ENCODE measurements at places on chromosomes 7 and 10. TPM values are rescaled to one million over a fixed set of nuclear protein-coding genes. Genes with fewer than 3 reads are reported as not detected.

GRCh38 chr7:141710301-141710700 is 2.1 kb downstream of the WEE2 start:
- DNase-seq = no peak

GRCh38 chr7:73737491-73738219 is 947 bp downstream of the ABHD11 start:
- DNase-seq = no peak

GRCh38 chr10:131061216-131061615 is 250.3 kb downstream of the TCERG1L start:
- no peak for DNase-seq

- DNase-seq = no peak
Measured at GRCh38 chr7:38699471-38699870, 68.3 kb upstream of the AMPH start.

DNA sequence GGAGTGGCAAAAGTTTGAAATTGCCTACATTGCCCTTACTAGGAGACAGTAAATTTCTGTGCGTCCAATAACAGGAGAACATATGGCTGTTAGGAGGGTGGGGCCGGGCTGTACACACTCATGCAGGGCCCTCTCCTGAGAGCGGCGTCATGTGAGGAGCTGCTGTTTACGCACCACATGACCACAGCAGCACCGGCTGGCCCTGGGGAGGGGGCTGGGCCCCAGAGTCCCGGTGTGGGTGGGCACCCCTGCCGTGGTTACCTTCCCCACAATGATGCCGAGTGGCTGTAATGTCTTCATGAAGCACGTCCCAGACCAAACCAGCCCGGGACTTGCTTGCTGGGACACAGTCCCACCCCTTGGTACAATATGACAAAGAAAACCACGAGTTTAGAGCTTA is 308.7 kb downstream of the DNAJB6 start:
- no peak for DNase-seq

The IL6 gene
- 1.6 TPM for polyA plus RNA-seq

GRCh38 chr10:46298477-46299285 is 11.9 kb downstream of the ANTXRL start:
- no peak for DNase-seq

DNA sequence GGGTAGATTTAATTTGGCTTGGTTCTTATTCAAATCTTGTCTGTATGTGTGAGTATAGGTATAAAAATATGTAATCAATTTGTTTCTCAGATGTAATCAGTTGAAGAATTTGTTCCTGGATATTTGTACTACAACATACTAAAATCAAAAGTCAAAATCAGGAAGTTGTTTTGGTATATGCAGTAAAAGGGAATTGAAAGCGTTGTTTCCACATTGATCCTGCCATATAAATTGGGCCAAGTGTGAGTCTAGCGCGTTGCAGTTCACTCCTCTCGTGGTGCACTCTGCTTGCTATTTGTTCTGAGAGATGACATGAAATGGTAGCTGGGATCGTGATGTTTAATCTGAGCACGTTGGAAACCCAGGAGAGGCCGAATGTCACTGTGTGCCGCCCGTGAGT is 55.9 kb downstream of the SHH start:
- no peak for DNase-seq

DNA sequence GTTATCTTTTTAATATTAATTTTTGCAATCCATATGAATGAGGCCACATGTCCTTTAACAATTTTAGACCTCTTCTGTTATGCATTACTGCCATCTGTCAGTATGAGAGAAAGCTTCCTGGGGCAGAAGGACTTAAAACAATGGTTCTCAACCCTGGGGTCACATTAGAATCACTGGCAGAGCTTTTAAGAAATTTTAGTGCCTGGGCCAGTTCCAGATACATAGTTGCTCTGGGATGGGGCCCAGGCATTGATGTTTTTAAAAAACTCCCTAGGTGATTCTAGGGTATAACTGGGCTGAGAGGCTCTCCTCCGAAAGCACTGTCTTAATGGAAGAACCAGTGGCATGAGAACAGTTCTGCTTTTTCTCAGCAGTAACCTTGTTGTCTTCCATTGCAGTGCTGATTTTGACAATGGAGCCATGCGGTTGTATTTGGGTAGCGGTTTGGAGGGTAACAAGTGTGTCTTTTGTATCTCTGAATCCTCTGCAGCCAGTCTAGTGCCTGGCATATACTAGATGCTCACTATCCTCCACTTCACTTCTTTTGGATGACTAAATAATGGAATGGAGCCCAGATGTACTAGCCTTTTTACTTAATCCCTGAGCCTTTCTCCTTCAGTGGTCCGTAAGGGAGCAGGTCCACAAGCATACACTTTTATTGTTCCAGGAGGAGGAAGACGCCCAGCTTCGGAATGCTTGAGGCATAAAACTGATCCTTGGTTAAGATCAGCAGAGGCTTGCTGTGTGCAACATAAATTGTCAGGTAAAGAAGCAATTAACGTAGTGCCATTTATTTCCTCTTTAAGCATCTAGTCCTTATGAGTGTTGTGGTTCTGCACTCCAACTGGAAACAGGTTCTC is 227.1 kb downstream of the AUTS2 start:
- DNase-seq = no peak

DNA sequence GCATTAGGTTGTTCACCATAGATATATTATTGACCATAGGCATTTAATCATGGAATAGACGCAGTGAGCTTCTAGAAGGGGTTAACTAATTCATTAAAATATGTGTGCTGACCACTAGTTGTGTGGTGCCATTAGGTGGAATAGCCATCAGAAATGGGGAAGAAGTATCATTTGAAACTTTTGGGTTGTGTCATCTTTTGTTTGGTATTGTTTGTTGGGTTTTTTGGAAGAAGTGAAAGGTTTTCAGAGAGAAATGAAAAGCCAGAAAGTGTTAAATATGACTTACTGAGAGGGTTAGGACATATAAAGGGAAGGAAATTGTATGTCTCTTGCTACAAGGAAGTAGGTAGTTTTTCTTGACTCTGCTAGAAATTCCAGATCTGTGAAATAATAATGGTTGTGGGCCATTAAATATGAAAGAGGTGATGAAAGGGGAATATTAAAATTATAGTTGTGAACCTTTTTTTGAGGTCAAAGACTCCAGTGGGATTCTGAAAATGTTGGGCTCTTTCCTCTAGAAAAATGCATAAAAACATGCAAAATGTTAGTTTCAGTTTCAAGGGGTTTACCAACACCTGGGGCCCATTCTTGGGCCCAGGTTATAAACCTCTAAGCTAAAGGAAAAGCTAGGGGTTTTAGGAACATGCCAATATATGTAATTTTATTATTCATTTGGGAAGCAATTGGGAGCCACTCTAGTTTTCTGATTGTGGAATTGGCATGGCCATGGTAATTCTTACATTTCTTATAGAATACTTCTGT is 348.5 kb downstream of the BBS9 start:
- DNase-seq = no peak

- DNase-seq = no peak
Measured at GRCh38 chr7:2109936-2110609, 122.7 kb downstream of the MAD1L1 start.

The SUPV3L1 gene
- polyA plus RNA-seq = 29.9 TPM

DNA sequence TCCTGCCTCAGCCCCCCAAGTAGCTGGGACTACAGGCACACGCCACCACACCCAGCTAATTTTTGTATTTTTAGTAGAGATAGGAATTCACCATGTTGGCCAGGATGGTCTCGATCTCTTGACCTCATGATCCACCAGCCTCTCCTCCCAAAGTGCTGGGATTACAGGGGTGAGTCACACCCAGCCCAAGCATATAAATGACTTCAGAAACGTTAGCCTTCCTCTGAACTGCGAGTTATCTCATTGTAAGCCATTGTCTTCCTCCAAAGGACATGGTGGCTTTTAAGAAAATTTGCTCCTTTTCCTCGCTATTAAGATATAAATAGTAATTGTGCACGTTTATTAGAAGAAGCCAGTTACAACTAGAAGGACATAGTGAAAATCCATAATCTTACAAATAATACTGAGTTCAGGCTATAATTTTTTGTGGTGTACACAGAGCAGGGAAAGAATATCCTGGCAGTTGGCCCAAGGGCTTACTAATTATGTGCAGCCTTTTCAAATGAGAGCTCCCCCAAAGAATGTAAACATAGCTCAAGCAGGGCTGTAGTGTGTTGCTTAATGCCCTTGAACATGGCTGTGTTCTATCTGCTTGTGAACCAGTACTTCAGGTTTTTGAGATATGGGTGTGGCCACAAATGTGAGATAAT is 495.8 kb downstream of the PARD3 start:
- DNase-seq = no peak

DNA sequence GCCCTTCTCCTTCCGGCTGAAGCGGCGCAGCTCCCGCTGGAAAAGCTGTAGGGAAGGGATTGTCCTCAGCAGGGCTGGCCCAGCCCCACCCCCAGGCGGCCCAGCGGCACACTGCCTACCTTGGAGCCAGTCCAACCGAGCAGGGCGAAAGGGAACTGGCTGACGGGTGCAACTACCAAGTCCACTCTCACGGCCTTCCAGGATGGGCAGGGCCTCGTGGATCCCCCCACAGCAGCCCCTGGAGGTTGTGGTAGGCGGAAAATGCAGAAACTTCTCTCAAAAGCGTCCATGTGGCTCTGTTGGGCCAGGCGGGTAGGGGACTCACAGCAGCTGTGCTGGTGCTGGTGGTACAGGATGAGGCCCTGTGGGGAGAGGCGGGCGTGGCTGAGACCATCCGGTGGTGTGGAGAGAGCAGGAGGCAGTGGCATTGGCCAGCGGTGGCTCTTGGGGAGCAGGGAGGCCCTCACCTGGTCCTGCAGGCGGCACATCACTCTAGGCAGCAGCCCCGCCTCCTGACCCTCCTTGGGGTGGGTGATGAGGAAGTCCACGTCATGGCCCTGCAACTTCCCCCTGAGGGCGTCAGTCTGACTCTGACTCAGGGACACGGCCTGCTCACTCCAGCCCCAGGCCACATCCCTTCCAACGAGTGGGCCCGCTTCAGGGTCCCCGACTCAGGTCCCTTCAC is 8.4 kb upstream of the PGAM2 start:
- peak; percentile 52 for DNase-seq

DNA sequence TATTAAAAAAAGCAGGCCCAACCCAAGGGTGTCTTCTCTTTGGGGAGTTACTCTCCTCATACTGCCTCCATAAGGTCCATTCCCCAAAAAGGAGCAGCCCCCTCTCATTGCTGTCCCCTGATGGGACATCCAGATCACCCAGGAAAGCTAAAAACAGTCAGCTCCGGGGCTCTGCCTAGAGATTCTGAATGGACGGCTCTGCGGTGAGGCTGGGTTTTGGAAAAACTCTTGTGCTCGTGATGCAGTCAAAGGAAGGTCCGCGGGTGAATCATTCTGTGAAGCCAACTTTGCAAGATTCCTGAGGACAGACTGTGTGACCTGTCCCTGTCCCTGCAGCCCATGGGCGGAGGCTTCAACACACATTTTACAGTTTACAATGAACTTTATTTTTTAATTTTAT is 351.5 kb downstream of the TYW1 start:
- DNase-seq = no peak

The ASZ1 gene
- not detected for polyA plus RNA-seq

GRCh38 chr7:131504157-131504899 is 52.1 kb downstream of the PODXL start:
- no peak for DNase-seq

The DNAJC1 gene
- 31.8 TPM for polyA plus RNA-seq

GRCh38 chr7:12119620-12120303 is 91.3 kb upstream of the TMEM106B start:
- DNase-seq = peak; percentile 57

- DNase-seq = no peak
Measured at GRCh38 chr10:130224228-130224627, 88.0 kb downstream of the GLRX3 start.

DNA sequence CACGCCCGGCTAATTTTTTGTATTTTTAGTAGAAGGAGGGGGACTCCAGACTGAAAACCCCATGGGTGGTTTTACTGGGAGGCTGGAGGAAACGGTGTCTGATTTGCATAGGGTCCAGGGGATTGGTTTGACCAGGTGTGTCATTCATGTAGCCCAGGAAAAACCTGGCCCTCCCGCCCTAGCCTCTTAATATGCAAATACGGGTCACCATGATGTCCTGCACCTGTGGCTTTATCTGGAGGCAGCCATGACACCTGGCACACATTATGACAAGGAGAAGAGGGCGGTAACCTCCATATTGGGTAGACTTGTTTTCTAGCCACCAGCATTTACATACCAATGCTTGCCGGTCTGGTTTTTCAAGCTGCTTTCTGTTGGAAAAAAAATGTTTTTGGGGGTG is 68.0 kb downstream of the TRIL start:
- DNase-seq = peak; percentile 96

DNA sequence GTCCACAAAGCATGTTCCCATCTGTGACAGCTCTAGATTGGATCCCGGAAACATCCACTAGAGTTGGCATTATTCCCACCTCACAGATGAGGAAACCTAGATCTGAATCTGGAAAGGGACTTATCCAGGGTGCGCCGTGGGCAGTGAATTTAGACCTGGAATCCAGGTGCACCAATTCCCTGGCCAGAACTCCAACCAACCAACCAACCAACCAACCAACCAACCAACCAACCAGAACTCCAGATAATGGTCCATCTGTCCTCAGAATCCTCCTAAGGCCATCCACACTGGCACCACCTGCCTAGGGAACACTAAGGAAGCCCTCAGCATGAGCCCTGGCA is 42.0 kb upstream of the ZMIZ1 start:
- DNase-seq = no peak

- DNase-seq = no peak
Measured at GRCh38 chr10:95536017-95536416, 25.2 kb downstream of the SORBS1 start.

The RPEL1 gene
- 0.21 TPM for polyA plus RNA-seq

The TWIST1 gene
- polyA plus RNA-seq = 0.24 TPM

- no peak for DNase-seq
Measured at GRCh38 chr10:17222329-17222728, 5.7 kb upstream of the VIM start.

GRCh38 chr7:147858421-147858820 is 732.1 kb upstream of the C7orf33 start:
- DNase-seq = no peak

DNA sequence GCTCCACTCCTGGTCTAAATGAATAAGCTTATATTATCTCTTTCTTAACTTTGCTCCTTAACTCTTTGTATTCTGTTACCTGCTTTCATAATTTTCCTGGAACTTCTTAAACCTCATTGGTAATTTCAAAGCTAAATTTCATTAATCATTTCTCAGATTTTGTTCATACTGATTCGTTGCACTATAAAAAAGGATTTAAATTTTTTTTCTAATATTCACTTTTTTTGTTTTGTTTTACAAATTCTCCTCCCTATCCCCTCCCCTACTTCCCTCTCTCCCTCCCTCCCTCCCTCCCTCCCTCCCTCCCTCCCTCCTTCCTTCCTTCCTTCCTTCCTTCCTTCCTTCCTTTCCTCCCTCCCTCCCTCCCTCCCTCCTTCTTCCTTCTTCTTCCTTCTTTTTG is 14.7 kb downstream of the ST7 start:
- no peak for DNase-seq

The TMEM225B gene
- 0.45 TPM for polyA plus RNA-seq

The MKI67 gene
- polyA plus RNA-seq = 88.7 TPM

- DNase-seq = no peak
Measured at GRCh38 chr10:128297709-128298378, 171.6 kb upstream of the MKI67 start.

DNA sequence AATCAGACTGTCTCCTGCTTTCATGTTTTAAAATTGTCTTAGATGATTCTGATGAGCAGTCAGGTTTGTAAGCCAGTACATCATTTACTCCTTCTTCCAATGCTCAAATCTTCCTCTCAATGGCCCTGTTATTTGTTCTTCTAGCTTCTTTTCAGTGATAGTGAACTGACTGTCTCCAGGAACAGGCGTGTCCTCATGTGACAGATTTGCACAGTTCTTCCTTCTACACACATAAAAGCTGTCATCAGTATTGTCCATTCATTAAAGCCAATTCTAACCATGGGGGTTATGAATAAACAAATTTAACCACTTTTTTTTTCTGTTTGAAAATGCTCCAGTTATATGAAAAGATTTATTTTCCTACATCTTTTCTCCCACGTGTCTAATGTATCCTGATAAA is 308.7 kb upstream of the SORCS1 start:
- no peak for DNase-seq
